Thoracic aorta endothelial cell (primary cell): ENCODE measurements at places on chromosomes 2 and 18. TPM values are rescaled to one million over a fixed set of nuclear protein-coding genes. Genes with fewer than 3 reads are reported as not detected.

The UGT1A5 gene
- not detected in 2 replicates for total RNA-seq

The ASXL3 gene
- 0.14 and 0.66 TPM in 2 replicates for total RNA-seq

The RFX8 gene
- total RNA-seq, result 1.2 and 2.0 TPM in 2 replicates

The G6PC2 gene
- total RNA-seq, result not detected in 2 replicates

The GREB1 gene
- total RNA-seq, result 0.13 TPM in 1 of 2 replicates, not detected in the other

The LHCGR gene
- not detected in 2 replicates for total RNA-seq

The CDK15 gene
- not detected in 2 replicates for total RNA-seq

The REG3A gene
- not detected in 2 replicates for total RNA-seq

The UCN gene
- total RNA-seq, result 0.13 and 0.36 TPM in 2 replicates

The PJVK gene
- total RNA-seq, result 0.80 and 1.5 TPM in 2 replicates

The YWHAQ gene
- 469 and 541 TPM in 2 replicates for total RNA-seq

The MRO gene
- not detected in 2 replicates for total RNA-seq

The ASB18 gene
- not detected in 2 replicates for total RNA-seq

The LDAH gene
- total RNA-seq, result 22.1 and 34.0 TPM in 2 replicates

The GKN2 gene
- total RNA-seq, result not detected in 2 replicates

The FBXO41 gene
- 0.66 and 1.7 TPM in 2 replicates for total RNA-seq

The POTEC gene
- not detected in 2 replicates for total RNA-seq

The POTEE gene
- total RNA-seq, result 0.07 and 0.40 TPM in 2 replicates

The TEKT4 gene
- total RNA-seq, result not detected in 2 replicates

The MOGAT1 gene
- total RNA-seq, result not detected in 2 replicates

The CREG2 gene
- 0.57 and 1.5 TPM in 2 replicates for total RNA-seq

The ADAM23 gene
- 9.0 and 11.2 TPM in 2 replicates for total RNA-seq

The TFCP2L1 gene
- not detected in 2 replicates for total RNA-seq

The CCDC74B gene
- total RNA-seq, result 0.66 and 0.86 TPM in 2 replicates

The TLX2 gene
- total RNA-seq, result not detected in 2 replicates

The APOB gene
- 1.3 and 1.8 TPM in 2 replicates for total RNA-seq

The PRKAG3 gene
- total RNA-seq, result not detected in 2 replicates

The WDR35 gene
- total RNA-seq, result 21.6 and 25.1 TPM in 2 replicates

The CCDC195 gene
- not detected in 2 replicates for total RNA-seq

The FSIP2 gene
- total RNA-seq, result 0.27 and 0.43 TPM in 2 replicates

The SCN3A gene
- not detected in 2 replicates for total RNA-seq

The TTLL4 gene
- total RNA-seq, result 18.9 and 21.8 TPM in 2 replicates

The CYP27A1 gene
- total RNA-seq, result 4.1 and 6.4 TPM in 2 replicates

The CXXC1 gene
- total RNA-seq, result 37.7 and 41.4 TPM in 2 replicates

The YPEL5 gene
- 45.6 and 51.2 TPM in 2 replicates for total RNA-seq

The SAG gene
- total RNA-seq, result not detected in 2 replicates

The PLGLB2 gene
- total RNA-seq, result 1.5 and 2.7 TPM in 2 replicates

The CTAGE1 gene
- total RNA-seq, result not detected in 2 replicates
